Left ventricle myocardium inferior (tissue), 1 donor: ENCODE measurements at places on chromosomes 3 and 15. TPM values are rescaled to one million over a fixed set of nuclear protein-coding genes. Genes with fewer than 3 reads are reported as not detected.

The PPP2R3A gene
- 94.9 TPM for total RNA-seq

DNA sequence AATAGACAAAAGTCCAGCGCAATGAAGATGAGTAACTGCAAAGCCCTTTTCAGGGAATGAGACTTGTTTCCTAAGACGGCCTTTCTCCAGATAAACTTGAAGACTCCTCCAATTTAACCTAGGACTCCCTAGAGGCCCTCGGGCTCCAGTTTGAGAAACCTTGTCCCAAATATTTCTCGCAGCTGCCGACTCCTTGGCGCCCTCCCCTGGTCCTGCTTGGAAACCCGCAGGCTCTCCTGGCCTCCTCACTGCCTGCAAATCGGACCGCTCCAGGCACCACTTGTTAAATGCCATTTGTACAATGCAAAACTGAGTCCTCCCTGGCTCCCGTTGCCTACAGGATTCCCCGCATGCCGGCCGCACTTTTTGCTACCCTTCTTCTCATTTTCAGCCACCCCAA is 36.8 kb downstream of the MUC4 start:
- DNase-seq, result peak; percentile 56

GRCh38 chr3:162366166-162366766 is 869.7 kb downstream of the OTOL1 start:
- DNase-seq, result no peak

- DNase-seq, result no peak
Measured at GRCh38 chr15:69744391-69745162, 292.0 kb downstream of the RPLP1 start.

GRCh38 chr3:12303534-12303933 is 14.7 kb downstream of the PPARG start:
- DNase-seq, result no peak

DNA sequence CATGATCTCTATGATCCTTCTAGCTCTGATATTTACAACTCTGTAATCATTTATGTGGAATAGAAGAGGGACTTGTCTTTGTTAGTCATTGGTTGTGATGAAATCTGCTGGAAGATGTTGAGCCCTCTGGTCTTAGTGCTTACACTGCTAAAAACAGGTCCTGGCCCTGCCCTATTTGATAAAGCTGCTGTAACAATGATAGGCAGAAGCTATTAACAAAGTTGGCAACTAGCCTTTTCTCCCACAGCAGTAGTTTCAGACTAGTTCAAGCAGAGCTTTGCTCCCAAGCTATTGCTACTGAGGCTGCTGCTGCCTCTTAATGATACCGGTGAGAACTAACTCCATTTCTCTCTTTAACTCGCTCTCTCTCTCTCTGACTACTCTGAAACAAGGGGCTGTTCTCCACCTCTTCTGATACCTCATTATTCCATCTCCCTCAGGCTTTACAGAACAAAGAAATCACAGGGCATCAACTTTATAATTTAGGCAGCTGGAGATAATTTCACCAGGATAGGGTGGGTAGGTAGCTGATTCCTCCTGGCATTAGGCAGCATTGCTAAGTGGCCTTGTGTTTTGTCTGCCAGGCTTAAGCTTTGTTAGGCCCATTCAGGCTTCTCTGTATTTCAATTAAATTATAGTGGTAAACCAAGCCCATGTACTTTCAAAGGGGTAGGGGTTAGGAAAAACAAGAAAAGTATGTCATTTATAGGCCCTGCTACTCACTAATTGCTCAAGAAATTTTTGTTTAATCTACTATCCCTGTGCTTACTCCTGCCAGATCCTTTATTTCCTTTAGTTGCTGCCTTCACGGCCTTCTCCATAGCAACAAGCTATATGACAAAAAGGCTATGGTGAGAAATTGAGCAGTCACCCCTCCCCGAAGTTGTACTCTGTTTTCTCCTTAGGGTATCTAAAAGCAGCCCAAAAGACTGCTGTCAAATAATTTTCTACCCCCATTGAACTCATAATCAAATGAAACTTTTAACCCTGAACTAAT is 139.6 kb downstream of the RBPMS2 start:
- DNase-seq, result no peak

The DUOXA2 gene
- not detected for total RNA-seq

The CLK3 gene
- 53.1 TPM for total RNA-seq

DNA sequence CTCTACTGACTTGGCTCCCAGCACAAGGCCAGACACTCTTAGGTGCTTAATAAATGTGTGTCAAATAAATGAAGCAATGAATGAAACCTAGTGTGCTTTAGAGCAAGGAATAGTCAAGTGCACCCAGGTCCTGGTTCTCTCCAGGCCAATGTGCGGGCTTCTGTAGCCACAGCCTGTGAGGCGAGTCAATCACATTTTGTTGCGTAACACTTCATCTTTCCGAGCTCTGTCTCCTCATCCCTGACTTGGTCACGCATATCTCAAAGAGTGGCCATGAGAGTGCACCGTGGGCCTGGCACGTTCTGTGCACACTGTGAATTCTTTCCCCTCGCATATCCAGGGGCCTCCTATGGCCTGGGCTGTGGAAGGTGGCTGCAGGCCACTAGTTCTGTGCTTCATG is 11.4 kb upstream of the SH3GL3 start:
- no peak for DNase-seq

DNA sequence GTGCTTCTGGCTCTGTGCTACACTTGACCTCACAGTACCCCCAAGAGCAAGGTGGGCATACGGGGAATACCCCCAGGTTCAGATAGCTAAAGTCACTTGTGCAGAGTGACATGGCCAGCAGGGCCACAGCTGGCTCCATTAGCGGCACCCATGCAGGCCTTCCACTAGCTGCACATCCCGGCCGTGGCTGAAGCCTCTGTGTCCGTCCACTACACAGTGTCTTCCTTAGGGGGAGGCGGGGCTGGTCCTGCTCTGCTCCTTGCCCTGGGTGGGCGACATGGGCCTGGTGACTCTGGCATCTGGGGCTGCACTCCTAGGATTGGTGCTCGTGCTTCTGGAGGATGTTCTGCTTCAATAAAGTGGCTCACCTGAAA is 169.1 kb upstream of the IQSEC1 start:
- no peak for DNase-seq

GRCh38 chr3:17645074-17645698 is 97.2 kb downstream of the TBC1D5 start:
- no peak for DNase-seq

DNA sequence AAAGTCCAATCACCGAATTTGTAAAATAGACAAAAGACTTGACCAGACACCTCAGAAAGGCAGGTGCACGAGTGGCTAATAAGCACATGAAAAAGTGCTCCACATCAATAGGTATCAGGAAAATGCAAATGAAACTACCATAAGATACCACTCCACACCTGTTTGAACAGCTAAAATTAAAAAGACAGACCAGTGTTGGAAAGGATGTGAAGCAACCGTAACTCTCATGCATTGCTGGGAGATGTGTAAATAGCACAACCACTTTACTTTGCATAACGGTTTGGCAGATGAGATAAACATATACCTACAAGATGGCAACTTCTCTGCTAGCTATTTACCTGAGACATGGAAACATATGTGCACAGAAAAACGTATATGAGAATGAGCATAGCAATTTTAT is 56.9 kb downstream of the CADPS start:
- no peak for DNase-seq

DNA sequence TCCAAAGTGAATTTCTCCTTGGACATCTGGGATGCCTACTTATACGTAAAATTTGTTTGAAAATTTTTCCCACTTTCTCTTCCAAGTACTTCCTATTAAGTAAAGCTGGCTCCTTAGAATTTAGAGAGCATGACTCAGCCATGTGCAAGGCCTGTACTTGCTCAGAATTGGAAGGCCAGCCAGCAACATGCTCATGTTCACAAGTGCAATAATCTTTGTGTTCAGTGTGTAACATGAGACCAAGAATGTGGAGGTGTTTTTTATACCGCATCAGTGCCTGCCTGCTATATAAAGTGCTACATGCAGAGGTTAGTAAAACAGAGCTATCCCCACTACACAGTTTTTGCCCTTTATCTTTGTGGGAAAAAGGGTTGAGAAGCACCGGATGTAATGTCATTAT is 151.9 kb upstream of the FEZF2 start:
- no peak for DNase-seq

- DNase-seq, result no peak
Measured at GRCh38 chr15:80844011-80844732, 65.0 kb downstream of the CEMIP start.

The MEGF11 gene
- not detected for total RNA-seq

- no peak for DNase-seq
Measured at GRCh38 chr3:31968369-31968926, 12.6 kb downstream of the OSBPL10 start.

The CLDN16 gene
- not detected for total RNA-seq

DNA sequence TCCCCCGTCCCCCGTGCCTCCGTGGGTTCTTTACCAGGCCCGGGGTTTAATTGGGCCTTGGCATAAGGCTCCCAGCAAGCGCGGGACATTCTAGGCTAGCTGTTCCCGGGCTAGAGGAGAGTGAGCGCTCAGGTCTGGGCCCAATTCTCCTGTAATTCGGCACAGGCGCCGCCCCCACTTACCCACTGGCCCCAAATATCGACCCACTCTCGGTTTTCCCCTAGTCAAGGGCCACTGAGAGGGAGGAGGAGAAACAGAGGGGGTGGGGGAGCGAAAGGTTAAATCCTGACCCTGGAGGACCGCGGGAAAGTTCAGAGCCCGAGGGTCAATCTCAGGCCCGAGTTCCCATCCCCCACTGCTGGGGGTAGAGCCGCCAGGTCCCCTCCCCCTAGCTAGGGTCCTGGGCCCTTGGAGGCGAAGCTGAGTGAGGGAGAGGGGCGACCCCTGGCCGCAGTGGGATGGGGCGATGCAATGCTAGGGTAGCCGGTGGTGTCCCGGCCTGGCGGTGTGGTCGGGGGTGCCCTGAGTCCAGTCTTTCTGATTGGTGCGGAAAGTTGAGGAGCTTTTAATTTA is 8.5 kb upstream of the ONECUT1 start:
- DNase-seq, result no peak

DNA sequence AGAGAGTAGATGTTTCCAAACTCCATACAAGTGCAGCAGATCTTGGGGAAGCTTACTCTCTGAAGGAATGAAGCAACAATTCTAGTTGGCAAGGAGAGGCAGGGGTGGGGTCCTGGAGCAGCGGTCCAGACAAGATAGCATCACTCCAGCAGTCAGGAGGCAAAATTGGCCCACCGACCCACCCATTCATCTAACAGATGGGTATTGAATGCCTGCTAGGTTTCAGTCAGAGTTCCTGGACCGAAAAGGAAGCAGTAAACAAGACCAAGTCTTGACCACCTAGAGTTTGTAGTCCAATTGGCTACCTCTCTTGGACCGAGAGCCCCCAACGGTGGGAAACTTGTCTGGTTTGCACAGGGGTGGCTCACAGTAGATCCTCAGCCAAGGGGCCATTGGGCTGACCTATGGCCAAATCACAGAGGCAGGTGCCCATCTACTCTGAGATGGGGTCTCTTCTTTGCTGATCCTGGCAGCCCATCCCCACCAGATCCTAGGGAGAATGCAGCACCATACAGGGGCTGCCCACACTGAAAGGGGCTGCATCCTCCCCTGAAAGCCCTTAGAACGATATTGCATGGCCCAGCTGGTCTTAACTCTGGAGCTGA is 74.3 kb downstream of the CORO2B start:
- DNase-seq, result no peak

- no peak for DNase-seq
Measured at GRCh38 chr3:69033470-69033869, 18.7 kb downstream of the TMF1 start.

The C3orf49 gene
- not detected for total RNA-seq

The IGSF10 gene
- 3.1 TPM for total RNA-seq

DNA sequence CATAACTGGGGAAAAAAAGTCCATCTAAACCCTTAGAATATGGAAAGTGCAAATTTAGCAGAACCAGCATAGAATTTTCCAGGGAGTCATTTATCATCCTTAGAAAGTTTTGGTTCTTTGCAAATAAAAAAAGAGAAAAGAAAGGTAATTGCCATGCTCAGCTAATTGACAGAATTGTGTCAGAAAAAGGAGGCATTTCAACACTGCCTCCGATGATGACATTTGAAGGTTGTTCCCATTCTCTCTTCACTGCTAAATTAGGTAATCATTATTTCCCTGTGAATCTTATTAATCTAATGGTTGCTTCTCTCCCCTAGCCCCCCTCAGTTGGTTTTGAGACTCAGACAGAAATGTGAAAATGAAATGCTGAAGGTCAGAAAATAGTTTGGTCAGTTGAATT is 139.2 kb downstream of the PDCD6IP start:
- no peak for DNase-seq

The SPATA12 gene
- total RNA-seq, result not detected
